ENCODE measurements at places on chromosomes 12 and 14.

- DNase-seq: no peak
Observed at GRCh38 chr12:125149160-125150108, 84.2 kb downstream of the AACS start.

GRCh38 chr12:57531836-57532235 lies 9.2 kb downstream of the MBD6 start:
- no peak for DNase-seq

DNA sequence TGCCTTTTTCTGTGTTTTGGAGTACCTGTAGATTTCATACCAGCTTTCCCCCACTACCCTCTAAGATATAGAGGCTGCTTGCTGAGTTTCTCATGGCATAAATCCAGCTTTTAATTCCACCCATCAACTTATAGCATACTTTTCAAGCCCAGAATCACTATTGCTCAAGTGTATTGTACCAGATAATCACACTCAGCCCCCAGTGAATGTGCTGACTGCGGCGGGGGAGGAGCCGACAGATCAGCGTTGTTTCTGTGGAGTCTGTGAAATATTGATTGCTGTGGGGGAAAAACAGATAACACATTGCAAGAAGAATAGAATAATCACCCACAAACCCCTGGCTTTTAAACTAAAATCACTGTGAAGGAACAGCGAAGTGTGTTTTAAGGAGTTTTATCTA lies 296.1 kb downstream of the TMEM132D start:
- no peak for DNase-seq

GRCh38 chr14:26984311-26985177 lies 386.7 kb upstream of the NOVA1 start:
- DNase-seq: peak; percentile 61

GRCh38 chr14:59159169-59159568 lies 29.3 kb upstream of the DAAM1 start:
- no peak for DNase-seq

DNA sequence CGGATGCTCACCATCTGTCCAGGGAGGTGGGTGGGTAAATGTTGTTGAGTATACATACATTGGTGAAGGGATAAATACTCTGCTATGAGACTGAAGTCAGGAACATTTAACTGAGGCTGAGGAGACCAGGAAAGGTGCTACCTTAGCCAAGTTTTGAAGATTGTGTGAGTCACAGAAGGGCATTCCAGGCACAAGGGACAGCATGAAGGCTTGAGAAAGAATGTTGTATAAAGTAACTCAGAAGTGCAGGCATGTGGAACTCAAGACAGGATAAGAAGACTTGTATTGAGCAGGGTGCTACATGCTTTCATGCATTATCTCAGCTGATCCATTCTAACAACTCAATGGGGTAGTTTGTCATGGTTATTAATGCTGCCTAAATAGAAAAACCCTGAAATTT lies 112.7 kb downstream of the IPO8 start:
- DNase-seq: no peak

GRCh38 chr12:47839214-47839876 lies 19.6 kb upstream of the HDAC7 start:
- peak; percentile 75 for DNase-seq

DNA sequence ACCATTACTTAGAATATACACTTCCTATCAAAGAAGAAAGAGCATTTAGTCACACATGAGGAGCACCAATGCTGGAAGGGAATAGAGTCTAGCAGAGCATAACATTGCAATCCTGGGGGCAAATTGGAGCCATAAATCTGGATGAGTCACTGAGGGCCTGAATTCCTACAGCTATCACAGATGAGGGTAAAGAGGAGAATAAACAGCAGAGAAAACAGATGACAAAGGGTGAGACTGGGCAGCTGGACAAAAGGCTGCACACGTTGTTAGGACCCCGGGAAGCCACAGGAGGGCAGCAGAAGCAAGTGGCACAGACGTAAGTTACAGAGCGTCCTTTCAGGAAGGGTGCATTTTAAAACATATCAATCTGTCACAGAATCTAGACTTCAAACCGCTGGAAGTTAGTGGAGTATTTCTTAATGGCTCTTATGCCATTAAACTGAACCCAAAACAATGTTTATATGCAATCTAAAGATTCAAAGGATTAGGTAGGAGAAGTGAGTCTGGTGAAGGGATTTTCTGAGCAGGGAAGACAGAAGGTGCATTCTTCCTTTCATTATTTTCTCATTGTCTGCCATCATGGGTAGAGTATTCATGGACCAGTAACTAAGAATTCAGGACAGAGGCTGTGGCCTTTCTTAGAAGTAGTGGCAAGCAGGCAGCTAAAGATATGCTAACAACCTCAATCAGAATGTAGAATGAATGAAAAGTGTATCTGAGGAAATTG lies 159.8 kb upstream of the DAAM1 start:
- DNase-seq: peak; percentile 98

- DNase-seq: no peak
Observed at GRCh38 chr12:82412246-82412645, 53.9 kb downstream of the METTL25 start.

DNA sequence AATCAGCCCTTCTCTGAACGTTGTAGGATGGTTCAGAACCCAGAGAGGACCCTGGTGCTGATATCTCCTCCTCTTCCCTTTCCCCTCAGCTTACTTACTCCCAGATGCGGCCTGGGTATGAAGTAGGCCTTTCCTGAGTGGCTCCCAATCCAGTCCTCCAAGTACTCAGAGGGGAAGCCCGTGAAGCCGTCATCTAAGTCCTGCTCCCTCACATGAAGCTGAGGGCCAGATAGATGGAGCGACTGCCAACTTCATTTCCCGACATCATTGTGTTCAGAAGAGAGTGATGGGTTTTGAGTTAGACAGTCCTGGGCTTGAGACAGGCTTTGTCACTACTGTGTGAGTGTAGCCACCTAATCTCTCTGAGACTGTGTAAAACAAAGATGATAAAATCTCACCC lies 2.7 kb downstream of the APOLD1 start:
- no peak for DNase-seq

DNA sequence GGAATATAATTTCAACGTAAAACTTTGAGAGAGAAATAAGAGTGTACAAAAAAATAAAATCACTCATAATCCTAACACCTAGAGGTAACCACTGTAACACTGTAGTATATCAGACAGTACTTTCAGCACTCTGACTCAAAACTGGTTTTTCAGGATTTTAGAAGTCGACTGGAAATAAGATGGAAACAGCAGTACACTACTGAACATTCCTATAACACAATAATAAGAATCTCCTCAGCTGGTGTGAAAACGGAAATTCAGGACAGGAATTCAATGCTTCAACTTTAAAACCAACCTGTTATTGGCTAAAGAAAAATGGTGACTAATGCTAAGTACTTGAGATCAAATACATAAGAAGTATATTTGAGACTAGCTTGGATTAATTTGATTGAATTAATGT lies 12.3 kb upstream of the PITPNM2 start:
- no peak for DNase-seq
